ENCODE measurements at places on chromosomes 1 and 21.
A peak's percentile ranks its signal among the peaks of the same experiment; 100 is the strongest.

GRCh38 chr21:38223893-38224540 is 32.8 kb upstream of the KCNJ15 start:
- DNase-seq: no peak

- no peak for DNase-seq
These were observed 9.7 kb downstream of the PLA2G2F start for GRCh38 chr1:20148571-20149500.

DNA sequence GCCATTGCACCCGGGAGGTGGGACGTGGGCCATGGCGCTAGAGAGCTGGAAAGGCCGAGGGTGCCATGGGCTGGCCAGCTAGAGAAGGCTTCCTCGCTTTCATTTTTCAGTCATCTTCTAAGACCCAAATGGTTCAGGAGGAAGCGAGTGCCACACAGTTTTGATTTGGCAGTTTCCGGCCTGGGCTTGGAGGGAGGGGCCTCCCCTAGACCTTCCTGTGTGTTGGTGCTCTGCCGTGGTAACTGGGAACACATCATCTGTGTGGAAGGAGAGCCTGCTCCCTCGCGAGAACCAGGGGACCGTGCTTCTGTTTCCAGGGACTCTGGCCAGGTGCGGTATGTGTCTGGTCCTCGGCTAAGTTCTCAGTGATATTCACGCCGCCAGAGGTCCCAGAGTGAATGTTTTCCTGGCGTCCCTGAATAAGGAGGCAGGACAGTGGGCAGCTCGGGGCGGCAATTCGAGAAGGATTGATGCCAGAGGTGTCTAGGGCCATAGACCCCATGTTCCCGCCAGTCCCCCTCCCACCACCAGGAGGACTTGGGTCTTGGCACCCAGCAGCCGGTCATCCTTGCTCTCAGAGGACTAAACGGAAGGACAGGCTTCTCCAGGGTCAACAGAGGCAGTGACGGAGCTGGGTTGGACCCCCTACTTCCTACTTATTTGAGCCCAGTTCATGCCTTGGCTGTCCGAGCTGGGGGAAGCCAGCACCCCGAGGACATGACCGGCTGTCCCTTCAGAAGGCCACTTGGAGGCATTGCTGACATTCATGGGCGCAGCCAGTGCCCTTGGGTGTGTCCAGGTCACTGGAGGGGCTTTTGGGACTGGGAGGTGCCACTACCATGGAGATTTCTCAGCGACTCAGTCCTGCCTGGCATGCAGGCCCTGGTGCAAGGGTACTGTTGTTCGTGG is 2.7 kb upstream of the NPHP4 start:
- DNase-seq: peak; percentile 75

DNA sequence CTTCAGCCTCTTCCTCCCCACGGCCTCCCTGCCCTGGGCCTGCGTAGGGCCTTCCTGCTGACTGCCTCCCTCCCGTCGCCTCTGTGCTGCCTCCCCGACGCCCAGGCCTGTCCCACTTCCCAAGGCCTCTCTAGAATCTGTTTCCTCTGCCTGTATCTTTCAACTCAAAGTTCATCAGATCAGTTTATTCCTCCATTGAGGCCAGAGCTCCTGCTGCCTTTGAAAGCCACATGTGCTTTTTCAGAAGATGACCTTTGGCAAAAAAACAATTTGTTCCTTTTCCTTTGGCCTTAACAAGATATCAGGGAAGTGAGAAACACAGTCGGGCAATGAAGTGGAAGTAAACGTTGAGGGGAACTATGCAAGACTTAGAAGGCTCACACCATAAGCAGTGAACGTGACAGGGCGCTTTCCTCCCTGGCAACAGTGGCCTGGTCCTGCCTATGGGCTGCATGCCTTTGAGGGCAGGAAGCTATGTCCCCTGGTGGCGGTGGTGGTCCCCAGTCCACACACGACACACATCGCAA is 85.9 kb downstream of the PSMG1 start:
- peak; percentile 49 for DNase-seq

DNA sequence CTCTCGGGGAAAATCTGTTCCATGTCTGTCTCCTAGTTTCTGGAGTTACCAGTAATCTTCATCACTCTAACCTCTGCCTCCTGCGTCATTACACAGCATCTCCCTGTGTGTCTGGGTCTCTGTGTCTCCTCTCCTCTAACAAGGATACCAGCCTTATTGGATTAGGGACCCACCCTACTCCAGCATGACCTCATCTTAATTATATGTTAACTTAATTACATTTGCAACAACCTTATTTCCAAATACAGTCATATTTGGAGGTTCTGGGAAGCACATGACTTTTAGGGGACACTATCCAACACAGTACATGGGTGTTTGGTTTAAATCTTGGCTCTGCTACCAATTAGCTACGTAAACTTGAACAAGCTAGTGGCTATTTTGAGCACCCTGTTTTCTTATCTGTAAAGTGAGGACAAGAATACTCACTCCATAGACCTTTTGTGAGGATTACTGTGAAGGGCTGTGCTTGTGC is 83.9 kb upstream of the SGIP1 start:
- no peak for DNase-seq

DNA sequence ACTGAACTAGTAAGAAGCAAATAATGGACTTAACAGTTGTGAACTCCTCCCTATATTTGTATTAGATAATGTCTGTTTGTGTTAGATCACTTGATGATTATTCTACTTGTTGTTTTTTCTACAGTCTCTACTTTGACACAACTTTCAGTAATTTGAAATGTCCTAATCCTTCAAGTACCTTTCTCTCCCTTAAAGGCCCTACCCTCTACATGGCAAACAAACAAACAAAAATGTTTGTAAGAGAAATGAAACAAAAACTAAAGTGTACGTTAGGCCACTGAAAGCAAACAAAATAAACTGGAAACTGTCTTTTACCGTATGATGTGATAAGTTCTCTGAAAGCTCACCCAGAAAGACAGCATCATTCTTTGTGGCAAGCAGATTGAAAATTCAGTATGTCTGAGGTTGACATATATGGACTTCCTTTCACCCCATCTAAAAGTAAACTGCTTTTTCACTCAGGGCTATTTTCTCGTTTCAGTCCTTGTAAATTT is 255.9 kb upstream of the SNX7 start:
- no peak for DNase-seq

DNA sequence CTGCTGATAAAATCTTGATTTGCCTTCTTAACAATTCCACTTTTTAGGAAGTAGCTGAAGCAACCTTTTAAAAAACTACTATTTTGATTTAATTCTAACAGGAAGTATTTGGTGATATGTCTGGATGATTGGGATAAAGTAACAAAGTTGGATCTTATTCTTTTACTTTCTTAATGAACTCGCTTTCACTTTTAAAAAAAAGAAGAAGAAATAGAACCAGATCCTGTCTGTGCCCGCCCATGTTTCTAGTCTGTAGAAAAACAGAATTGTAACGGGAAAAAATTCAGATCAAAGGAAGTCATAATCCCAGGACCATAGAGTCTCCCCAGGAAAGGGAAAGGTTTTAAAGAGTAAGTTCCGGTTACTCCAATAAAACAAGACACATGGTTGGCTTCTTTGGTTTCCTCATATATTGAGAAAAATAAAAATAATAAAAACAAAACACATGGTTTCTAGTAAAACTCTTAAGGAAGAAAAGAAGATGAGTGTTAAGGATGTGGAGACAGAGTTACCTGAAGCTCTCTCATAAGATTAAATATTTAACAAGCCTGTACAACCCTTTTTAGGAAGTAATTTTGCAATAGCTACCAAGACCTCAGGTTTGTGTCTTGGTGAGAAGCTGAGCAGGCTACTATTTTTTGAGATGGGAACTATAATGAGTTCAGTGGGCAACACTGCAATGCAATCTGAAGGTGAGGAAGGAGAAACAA is 4.9 kb downstream of the CD48 start:
- DNase-seq: no peak

GRCh38 chr1:89555550-89555949 is 30.9 kb downstream of the LRRC8B start:
- DNase-seq: peak; percentile 3
